GM12892 (cell line): ENCODE measurements at places on chromosomes 11 and 22.
A peak's percentile ranks its signal among the peaks of the same experiment; 100 is the strongest.

GRCh38 chr11:113526521-113526920 lies 51.3 kb upstream of the DRD2 start:
- no peak for DNase-seq

DNA sequence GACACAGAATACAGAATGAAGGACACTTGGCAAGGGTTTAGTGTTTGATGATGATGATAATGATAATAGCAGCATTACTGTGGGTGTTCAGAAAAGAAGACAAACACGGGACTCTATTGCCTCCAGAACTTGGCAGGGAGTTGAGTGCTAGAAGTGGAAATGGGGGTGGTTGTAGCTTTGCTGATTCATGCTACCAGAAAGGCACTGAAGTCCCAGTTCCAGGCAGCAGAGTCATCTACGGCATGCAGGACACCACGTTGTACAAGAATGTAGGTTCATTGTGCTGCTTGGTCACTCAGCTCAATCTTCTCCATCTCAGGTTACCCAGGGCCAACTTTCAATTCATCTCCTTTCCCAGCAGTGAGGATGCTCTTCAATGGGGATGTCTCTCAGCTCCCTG lies 115.7 kb downstream of the NTM start:
- no peak for DNase-seq

DNA sequence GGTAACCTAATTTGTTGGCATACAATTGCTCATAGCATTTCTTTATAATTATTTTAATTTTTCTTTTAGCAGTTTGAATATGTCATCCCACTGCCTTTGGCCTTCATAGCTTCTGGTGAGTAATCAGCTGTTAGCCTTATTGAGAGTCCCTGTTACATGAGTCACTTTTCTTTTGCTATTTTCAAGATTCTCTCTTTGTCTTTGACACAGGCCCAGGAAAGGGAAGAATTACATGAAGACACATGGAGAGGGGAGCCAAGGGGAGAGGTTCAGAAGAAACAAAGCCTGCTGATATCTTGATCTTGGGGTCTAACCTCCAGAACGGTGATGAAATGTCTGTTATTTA lies 418.2 kb downstream of the METTL15 start:
- no peak for DNase-seq

GRCh38 chr11:134712228-134713145 lies 300.4 kb upstream of the B3GAT1 start:
- no peak for DNase-seq

DNA sequence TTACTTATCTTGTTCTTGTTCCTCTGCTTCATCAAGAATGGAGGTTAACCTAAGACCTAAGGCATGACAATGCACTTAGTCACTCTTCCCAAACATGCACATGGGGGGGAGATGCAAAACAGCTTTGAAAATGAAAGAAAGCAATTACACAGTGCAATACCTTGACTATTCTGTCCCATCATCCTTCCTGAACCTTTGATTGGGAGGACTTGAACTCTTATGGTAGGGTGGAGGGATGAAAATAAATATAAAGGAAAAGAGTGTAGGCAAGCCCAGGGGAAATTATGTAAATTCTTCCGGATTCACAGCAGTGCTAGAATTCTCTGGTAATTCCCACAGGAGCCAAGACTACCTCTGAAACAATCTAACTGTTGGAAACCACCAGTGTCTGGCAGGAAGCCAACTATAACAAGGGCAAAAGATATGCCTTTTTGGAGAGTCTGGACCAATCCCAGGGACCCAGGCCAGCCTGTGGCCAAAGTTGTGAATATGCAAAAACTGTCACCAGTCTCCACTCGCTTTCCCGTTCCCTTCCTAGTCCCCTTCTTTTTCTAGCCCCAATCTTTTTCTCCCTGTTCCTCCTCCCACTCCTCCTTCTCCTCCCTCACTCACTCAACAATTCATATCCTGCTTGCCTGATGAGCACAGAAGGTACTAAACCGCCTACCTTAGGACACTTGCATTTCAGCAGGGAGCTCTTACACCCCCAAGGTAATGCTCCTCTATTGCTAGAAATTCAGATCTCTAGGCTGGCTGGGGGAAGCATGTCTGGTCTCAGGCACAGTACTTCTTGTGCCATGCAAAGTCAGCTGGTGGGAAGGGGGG lies 2.5 kb upstream of the RCN1 start:
- no peak for DNase-seq

- DNase-seq, result no peak
These were observed 21.8 kb upstream of the DRG1 start for GRCh38 chr22:31377612-31378011.

- no peak for DNase-seq
These were observed 29.9 kb upstream of the JAM3 start for GRCh38 chr11:134038897-134039470.

DNA sequence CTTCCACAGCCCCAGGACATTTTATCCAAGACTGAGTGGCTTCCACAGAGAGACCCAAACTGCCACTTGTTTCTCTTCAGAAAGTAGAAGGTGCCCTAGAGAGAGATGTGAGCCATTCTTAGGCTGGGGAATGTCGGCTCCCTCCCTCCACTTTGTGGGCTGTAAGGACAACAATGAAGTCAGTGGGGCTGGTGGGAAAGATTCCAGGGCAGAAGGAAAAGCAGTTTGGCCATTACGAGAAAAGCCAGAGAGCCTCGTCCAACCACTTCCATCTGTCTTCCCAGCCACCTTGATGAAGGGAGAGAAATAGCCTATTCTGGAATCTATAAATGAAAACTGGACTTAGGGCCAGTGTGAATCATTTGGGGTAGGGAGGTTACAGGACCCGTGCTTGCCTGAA lies 382.5 kb downstream of the NXPE2 start:
- DNase-seq, result no peak

DNA sequence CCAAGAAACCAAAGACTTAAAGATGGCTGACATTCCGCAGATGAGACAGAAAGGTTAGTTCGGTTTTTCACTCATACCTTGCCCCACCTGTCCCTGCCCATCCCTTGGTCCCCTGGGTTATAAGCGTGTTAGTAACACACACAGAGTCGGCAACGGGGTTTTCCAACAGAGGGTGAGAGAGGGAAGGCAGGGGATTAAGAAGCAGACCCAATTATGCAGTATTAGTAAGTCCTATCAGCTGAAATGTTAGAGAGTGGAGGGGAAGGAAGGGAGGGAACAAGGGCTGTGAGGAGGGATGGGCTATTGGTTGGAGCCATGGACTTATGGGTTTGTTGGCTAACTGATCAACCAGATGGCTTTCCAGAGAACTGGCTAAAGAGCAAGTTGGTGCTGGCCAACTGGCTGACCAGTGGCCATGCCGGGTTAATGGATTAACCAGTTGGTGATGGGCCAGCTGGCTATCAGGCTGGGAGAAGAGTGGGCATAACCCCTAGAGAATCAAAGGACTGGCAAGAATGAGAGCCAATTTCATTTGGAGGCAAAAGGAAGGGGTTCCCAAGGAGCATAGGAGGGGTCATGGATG lies 45.5 kb downstream of the NRXN2 start:
- no peak for DNase-seq

DNA sequence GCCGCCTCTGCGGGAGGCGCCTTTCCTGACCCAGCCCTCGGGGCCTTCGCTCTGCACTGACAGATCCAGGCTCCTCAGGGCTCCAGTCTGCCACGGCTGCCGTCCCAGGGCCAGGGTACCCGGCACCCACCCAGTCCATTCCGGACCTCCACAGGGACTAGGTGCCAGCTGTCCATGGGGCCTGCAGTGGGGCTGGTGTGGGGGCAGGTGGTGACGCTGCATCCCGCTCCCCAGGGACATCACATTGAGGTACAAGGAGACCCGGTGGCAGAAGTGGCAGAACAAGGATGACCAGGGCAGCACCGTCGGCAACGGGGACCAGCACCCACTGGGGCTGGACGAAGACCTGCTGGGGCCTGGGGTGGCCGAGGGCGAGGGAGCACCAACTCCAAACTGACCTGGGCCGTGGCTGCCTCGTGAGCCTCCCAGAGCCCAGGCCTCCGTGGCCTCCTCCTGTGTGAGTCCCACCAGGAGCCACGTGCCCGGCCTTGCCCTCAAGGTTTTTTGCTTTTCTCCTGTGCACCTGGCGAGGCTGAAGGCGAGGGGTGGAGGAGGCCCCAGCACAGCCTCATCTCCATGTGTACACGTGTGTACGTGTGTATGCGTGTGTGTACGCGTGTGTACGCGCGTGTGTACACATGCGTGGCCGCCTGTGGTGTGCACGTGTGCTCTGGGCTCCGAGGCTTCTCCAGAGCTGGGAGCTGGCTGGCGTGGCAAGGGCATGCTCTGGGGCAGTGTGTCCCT lies 16.7 kb downstream of the RNH1 start:
- DNase-seq, result peak; percentile 23

- DNase-seq, result no peak
These were observed 245.3 kb downstream of the FAM76B start for GRCh38 chr11:95544095-95544856.

GRCh38 chr11:109695696-109696095 lies 273.7 kb downstream of the C11orf87 start:
- no peak for DNase-seq

- no peak for DNase-seq
These were observed 694.6 kb downstream of the TBC1D22A start for GRCh38 chr22:47457021-47457420.

DNA sequence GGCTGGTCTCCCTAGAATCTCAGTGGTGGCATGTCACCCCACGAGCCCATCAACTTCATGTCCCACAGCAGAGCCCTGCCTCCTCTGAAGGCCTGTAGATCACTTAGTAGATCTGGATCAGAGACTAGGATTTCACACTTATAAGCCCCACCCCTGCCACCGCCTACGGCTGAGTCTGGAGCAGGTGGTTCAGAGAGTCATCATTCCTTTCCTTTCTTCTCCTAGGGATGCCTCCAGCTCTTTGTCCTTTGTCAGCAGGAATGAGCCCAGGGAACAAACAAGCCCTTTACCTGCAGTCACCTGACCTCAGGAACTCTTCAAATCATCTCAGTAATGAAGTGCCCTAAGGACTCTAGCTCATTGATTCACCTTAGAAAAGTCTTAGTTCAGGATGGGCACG lies 37.8 kb downstream of the SCGB1A1 start:
- DNase-seq, result no peak

DNA sequence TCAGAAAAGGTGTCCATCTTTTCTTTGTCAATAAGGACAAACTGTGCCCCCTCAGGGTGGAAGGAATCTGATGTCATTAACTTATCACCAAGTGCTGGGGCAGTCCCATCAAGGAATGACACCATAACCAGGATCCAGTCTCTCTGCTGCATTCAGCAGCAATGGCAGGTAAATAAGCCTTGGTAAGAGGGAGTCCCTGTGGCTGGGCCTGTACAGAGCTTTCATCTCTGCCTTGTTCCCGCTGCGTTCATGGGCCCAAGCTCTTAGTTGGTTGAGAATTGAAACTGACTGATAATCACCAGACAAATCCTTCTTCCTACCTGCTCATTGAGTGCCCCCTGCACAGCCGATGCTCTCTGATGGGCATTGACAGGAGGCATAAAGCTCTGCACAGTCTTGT lies 22.7 kb downstream of the EIF3F start:
- DNase-seq, result no peak

GRCh38 chr11:12393691-12394090 lies 16.3 kb downstream of the PARVA start:
- no peak for DNase-seq

DNA sequence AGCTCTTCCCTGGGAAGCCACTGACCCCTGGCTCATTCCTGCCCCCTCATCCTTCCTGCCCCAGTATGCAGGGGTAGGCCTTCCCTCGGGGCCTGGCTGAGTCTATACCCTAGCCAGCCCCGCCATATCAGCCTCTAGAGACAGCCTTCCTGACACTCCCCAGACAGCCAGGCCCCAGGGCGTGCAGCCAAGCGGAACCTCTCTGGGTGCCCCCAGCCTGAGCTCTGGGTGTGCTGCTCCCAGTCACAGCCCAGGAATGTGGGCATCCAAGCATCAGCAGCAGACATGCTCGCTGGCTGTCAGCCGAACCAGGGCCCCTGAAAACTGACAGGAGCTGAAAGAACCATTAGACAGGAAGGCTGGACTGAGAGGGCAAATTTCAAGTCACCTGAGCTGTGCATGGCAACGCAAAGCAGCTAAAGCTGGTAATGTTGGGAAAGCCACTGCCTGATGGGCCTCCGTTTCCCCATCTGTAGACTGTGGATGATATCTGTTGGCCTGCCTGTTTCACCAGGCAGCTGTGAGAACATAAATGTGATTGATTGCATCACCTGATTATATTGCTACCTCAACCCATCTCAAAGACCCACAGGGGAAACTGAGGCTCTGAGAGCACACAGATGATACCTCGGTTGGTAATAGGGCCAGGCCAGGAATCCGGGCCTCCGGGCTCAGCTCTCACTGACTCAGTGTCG lies 93.2 kb downstream of the LRRC32 start:
- no peak for DNase-seq

DNA sequence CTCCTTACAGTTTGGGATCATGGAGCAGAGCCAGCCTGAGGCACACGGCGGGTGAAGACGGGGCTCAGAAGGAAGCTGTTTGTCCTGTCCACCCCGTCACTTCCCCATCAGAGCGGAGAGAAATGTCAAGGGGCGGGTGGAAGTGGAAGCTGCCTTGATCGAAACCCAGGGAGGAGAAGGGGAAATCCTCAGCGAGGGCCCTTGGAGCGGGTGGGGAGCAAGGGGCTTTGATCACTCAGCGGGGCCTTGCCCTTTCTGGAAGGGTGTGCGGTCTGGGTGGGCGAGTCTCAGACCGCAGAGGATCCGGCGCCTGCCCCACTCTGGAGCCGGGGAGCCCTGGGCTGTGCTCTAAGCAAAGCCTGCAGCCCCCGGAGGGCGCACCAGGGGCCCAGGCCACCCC lies 320.4 kb downstream of the NTM start:
- DNase-seq, result no peak

DNA sequence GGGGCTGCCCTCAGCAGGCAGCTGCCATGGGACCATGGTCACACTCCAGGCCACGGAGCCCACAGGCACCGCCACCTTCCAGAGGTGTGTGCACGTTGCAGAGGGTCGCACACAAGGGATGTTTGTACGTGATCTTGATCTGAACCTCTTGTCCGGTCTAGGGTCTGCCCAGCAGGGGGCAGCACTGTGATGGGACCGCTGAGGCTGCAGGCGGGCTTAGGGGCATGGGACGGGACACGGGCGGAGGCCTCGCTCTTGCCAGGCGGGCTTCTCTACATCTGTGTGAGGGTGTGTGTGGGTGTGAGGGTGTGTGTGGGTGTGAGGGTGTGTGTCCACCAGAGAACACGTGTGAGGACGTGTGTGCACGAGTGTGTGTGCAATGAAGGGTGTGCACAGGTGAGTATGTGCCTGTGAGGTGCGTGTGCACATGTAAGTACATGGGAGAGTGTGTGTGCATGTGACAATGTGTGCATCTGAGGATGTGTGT lies 52.4 kb downstream of the CACNA1I start:
- DNase-seq, result peak; percentile 55

DNA sequence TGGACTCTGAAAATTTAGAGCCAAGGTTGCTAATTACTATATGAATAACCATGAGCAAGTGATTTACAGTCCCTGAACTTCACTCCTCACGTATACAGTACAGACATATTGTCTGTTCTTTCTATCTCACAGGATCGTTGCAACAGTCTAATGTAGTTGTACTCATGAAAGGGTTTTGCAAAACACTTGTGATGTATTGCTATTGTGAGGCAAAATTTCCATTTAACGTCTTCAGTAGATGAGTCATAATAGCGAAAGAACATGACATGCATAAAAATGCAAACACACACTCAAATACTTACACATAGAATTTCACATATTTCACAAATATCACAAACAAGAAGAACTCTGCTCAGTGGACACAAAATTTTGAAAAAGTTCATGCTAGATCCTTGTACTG lies 134.6 kb upstream of the TRPC6 start:
- no peak for DNase-seq
